ENCODE measurements at places on chromosomes 7 and 10.
A peak's percentile ranks its signal among the peaks of the same experiment; 100 is the strongest.

DNA sequence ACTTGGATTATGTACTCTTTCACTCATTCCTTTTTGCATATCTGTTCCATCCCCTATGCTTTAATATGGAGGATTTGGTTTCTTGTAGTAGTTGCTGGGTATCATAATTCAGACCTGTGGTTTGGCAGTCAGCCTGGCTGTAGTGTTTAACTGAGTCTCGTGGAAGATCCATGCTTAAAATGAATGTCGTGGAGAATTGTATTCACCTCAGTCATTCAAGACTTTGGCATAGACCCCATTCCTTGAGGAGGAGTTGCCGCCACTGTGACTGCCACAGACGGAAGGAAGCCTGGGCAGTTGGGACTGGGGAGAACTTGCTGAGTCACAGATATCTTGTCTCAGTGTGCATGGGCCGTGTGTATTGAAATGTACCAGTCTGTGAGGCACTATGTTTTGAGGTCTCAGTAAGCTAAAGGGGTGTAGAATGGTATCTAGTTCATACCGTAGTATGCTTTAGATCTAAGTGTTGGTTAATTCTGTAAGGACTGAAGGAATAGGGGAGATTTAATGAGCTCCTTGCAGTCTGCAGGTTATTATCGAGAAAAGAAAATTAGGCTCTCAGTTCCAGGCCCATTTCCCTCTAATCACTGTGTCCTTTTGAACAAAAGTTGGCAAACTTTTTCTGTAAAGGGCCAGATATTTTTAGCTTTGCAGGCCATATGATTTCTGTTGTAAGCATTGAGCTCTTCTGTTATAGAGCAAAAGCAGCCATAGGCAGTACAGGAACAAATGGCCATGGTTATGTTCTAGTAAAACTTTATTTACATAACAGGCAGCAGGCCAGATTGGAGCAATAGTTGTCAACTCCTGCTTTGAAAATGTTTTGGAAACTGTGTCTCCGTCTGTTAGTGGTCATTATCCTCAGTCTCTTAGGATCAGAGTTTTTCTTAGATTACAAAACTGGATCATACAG, 76.8 kb downstream of the TPST1 start:
- peak; percentile 91 for DNase-seq

DNA sequence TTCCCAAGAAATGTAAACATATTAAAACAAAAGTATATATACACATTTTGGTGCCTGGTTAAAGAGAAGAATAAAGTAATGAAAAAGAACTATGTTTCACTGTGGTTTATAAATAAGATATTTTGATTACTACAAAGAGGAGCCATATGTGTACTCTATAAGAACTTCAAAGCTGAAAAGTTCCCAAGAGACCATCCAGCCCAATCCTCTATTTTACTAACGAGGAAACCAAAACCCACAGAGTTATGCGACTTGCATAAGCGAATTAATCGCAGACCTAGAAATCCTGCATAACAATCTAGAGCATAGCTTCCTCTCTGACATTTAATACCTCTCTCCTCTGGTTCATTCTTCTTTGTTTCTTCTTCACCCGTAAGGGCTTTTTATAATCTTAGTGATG, 937.1 kb downstream of the CNTNAP2 start:
- DNase-seq = no peak

DNA sequence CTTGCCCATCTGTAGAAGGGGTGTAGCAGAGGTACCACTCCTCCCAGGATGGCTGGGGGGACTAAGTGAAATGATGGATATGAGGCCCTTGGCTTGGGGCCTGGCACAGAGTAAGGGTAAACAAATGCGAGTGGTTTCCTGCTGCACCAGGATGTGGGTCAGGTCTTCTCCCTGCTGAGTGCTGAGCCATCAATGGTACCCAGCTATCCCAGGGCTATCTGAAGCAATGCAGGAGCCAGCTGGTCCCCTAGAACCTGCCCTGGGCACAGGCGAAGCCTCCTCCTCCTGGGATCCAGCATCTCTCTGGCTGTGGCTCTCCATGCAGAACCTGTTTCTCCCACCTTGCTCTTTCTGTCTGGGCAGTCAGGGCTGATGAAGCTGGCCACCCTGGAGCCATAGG, 20.9 kb upstream of the GOLGA7B start:
- no peak for DNase-seq

GRCh38 chr10:97597778-97598177, 8.3 kb downstream of the C10orf62 start:
- no peak for DNase-seq

GRCh38 chr10:59227136-59227673, 50.8 kb downstream of the PHYHIPL start:
- DNase-seq = no peak

DNA sequence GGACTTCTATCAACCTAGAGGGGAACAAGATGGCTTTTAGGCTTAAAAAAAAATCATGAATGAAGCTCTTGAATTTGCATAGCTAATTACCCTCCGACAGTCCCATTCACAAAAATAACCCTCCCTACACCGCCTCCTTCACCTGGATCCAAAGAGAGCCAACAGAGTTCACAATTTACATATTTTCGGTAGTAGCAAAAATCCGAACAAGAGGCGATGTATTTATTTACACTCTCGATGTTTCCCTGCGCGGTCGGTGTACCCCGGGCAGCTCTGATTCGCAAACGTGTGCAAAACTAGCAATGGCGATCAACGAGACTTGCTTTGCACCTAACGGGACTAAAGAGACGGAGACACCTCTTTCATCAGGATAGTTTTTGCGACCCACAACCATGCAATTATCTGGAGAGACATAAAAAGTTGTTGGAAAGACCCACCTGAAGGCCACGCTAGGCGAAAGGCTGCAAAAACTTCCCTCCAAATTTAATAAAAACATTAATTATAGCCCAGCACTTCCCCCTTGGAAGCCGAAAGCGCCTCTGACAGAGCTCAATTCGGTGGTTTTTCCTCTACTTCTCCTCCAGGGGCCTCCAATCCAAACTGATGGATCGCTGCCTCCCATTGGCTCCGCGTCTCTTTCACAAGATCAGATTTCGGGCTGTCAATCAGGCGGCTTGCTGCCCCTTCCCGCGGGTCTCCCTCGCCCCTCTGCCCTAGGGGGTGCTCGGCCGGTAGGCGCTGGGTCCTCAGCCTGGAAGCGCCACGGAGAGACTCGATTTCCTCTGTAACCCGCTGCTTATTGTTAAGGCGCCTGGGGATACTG, at the start of gene ETV1:
TSS of gene ETV1 (minus strand) at position 541 of the 823 bp plus-strand sequence. CDS start 614 bp downstream, outside the sequence.
- peak; percentile 77 for DNase-seq

DNA sequence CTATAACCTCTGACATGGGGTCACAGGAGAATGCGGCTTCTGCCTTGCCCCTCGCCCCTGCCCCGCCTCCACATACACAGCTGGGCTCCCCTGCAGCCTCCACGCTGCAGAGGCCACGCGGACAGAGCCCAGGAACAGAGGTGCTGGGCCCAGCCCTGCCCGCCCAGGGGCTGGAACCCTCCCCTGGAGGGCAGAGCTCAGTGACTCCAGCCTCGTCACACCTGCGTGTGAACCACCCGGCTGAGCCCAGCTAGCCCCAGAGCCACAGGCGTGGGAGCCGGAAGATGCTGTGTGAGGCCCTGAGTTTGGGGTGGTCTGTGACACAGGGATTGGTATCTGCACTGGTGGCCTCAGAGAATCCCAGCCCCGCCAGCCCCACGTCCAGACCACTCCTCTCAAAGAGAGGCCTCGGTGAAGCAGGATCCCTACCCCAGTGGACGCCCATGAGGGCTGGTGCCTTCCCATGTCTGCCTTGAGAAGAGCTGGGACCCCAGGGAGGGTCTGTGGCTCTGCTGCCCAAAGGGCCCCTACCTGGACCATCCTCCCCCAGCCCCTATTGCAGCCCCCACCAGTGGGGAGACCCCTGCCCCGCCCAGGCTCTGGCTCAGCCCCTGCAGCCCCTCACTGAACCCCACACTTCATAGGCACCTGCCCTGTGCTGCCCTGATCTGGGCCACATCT, 8.1 kb upstream of the ADAP1 start:
- DNase-seq = no peak

DNA sequence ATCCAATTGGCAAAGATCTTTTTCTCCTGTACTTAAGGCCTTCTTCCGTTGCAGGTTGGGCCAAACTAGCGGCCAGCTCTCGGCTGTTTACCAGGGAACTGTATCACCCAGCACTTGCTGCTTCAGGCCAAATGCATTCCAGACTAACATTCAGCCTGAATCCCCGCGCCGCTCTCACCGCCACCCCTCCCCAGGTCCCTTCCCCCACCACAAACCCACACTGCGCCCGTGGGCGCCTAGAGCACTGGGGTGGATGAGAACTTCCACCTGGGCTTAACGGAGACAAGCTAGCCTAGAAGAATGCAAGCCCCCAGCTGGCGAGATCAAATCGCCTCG, 676 bp downstream of the TCAF1 start:
- peak; percentile 65 for DNase-seq

DNA sequence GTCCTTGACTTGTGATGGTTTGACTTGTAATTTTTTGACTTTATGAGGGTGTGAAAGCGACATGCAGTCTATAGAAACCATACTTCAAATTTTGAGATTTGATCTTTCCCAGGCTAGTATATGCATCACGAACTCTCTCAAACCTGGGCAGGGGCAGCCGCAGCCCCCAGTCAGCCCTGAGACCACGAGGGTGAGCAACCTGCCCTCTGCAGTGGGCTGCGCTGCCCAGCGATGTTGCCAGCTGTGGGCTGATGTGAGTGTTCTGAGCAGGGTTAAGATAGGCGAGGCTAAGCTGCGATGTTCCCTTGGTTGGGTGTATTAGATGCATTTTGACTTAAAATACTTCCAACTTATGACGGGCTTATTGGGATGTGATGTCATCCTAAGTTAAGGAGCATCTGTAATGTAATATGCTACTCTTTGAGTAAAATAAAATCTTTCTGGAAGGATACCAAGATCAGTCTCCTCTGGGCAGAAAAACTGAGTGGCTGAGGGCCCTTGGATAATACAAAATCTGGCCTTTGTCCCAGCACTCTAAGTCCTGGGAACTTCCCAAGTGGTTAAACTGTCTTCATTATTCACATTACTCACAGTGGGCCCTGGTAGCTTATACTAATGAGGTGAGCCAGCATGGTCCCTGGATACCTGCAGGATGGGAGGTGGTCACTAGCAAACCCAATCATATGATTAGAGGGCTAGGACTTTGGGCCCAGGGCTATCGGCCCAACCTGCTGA, 28.4 kb upstream of the CNPY1 start:
- no peak for DNase-seq

- DNase-seq = no peak
Observed at GRCh38 chr7:78179827-78180477, 381.4 kb downstream of the PHTF2 start.

DNA sequence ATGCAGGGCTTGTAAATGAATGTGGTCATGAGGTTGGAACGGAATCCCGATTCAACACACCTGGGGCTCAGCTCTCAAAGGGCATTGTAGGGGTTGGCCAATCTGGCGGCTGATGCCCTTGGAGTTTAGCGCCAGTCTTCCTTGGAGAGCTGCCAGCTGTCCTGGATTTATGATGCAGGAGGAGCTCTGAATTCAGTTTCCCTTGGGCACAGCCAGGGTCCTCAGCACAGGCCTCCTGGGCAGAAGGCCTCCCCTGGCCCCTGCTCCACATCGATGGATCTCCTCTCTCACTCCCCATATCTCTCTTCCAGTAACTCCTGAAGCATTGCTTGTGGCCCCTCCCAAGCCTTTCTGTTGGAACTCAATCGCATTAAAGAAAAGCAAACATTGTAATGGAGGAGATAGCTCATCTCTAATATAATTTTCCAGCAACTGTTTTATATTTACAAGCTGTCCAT, 985 bp upstream of the CYTH3 start:
- no peak for DNase-seq

GRCh38 chr10:59138052-59138451, 38.4 kb upstream of the PHYHIPL start:
- no peak for DNase-seq

- DNase-seq = no peak
Observed at GRCh38 chr10:115949282-115949844, 323.6 kb downstream of the GFRA1 start.

DNA sequence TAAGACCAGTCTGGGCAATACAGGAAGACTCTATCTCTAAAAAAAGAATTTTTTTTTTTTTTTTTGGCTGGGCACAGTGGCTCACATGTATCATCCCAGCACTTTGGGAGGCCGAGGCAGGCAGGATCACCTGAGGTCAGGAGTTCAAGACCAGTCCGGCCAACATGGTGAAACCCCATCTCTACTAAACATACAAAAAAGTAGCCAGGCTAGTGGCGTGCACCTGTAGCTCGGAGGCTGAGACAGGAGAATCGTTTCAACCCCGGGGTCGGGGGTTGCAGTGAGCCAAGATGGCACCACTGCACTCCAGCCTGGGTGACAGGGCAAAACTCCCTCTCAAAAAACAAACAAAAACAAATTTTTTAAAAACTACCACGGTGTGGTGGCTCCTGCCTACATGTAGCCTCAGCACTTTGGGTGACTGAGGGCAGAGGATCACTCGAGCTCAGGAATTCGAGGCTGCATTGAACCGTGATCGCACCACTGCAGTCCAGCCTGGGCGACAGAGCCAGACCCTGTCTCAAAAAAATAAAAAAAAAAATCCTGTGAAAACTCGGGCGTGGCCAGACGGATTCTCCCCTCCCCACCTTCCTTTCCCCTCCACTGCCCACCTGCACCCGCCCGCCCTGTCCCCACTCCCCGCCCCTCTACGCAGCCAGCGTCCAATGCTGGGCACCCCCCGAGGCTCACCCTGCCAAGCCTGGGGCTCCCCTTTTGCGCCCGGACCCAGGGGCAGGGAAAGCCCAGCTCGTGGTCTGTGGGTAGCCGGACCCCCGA, 745 bp upstream of the ORAI2 start:
- DNase-seq = no peak

DNA sequence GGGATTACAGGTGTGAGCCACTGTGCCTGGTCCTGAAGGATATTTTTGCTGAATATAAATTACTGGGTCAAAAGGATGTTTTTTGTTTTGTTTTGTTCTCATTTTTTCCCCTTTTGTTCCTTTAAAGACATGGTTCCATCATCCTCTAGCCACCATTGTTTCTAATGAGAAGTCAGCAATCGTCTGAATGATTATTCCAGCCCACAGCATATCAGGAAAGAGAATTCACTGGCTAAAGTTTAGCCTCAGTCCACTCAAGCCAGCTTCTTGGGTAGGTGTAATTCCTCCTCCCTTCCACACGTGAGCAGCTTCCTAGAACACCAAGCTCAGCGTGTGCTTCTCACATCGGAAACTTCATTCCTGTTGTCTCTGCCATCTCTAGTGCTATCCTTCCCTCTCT, 112.8 kb upstream of the INSIG1 start:
- DNase-seq = no peak

- DNase-seq = peak; percentile 77
Observed at GRCh38 chr7:2870471-2870931, 26.4 kb upstream of the GNA12 start.

DNA sequence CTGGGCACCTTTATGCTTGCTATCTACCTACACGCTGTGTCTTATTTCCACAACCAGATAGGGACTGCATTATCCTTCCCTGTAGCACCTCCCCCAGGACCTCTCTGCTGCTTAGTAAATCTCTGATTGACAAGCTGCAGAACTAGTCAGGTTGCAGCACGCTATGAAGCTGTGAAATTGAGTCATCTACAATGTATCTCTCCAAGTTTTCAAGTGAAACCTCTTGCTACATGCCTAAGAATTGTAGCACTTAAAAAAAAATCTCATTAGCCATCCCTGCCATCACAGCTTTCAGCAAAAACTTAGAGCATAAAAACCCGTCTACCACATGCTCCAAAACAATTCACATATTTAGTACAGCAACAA, 69.7 kb upstream of the FGFR2 start:
- DNase-seq = no peak
